ENCODE measurements at places on chromosomes 3 and 15.

- DNase-seq: no peak
These were observed 116.9 kb downstream of the DCLK3 start for GRCh38 chr3:36647423-36647853.

GRCh38 chr3:43907508-43907858 is 216.7 kb downstream of the ABHD5 start:
- DNase-seq: no peak

- no peak for DNase-seq
These were observed 28.8 kb upstream of the PROK2 start for GRCh38 chr3:71813704-71814103.

DNA sequence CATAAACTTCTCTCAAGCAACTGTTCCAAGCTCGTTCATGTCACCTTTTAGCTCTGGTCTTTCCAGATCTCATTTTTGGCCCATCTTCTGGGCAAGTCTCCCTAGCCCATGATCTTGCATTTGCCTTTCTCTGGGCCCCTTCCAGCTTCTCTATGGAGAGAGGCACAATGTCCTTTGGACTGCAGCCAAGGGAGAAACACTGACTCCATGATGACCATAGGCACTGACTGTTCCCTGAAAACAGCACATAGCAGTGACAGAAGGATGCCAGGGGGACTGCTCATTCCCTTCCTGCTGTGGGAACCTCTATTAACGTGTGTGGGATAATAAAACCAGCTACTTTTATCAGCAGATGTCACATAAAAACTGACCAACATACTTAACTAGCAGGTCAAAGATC is 60.3 kb downstream of the STRIT1 start:
- DNase-seq: no peak

GRCh38 chr15:80071652-80072051 is 12.2 kb downstream of the ZFAND6 start:
- no peak for DNase-seq

- DNase-seq: no peak
These were observed 37.1 kb downstream of the SLCO3A1 start for GRCh38 chr15:91890614-91891013.

DNA sequence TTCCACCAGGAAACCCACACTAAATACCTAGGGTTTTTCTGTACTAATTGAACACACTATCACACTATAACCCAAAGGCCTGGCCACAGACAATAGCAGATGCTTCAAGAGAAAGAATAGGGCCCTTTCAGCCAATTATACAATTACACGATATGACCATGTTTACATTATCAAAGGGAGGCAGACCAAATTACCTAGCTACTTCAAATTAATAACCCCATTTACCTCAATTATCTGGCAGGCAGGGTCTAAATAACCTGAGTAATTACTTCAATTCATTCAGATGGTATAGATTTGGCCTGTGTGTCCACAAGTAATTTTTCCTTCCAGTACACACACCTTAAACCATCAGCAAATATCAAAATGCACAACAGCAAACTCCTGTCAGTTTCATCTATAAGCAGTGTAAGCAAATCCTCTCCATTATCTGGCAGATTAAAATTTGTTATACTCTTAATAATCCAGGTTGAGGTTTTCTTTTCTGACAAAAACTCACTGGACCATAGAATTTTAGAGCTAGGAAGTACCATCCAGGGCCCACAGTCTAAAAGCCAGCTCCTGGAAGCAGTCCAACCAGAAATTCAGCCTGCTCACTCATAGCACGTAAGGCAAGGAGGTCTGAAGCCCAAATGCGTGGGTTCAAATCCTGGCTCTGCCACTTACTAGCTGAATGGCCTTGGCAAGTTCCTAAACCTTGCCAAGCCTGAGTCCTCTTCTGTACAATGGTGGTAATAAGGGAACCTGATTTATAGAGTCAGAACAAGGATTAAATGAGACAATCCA is 51.8 kb downstream of the RFTN1 start:
- no peak for DNase-seq

DNA sequence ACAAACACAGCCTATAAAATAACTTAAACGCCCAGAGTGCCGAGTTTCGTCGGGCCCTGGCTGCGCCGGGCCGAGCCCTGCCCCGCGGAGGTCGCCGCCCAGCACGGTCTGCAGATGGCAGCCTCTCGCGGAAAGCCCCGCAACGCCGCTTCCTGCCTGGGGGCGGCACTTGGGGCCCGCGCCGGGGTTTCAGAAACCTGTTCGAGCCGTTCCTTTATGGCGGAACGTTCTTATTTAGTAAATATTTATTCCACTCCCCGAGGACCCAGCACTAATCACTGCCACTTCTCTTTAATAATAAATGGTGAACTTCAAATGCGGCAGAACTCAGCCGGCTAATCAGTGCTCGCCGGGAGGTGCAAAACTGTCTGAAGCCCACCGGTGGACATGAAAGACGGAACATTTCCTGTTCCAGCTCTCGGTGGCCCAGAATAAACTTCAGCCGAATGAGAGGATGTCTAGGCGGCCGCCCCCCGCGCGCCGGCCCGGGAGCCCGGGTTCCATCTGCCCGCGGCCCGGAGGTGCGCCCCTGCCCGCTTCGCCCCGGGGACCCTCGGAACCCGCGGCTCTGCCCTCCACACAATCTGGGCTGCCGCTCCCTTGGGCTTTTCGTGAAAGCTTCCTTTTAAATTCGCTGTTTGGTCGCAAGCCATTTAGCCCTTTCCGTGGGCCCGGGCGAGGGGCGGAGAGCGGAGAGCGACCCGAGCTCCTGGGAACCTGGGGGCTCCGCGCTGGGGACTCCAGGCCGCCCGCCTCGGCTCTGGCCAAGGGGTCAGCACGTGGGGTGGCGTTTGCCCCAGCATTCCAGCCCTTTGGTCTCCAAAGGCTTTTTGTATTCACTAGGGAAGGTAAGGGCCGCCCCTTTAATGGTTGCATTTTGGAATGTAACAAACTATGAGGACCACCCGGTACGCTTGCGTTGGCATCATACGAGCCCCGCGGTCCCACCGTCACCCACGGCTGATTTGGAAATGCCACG is 110.8 kb upstream of the ATP11B start:
- peak; percentile 29 for DNase-seq

DNA sequence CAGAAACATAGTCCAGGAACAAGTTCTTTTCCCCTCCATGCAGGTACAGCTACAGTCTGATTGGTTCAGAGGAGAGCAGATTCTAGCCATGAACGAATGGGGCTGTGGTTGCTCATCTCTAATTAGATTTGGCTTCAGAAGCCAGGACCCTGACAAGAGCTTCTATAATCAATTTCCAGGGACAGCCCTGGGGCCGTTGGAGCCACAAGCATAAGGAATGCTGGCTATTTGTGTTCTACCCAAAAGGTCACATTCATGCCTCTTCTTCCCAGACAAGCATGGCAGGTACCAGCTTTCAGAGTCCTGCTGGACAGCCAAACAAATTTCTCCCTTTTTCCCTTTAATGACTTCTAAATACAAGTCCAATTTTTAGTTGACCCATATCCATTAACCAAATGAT is 215.5 kb upstream of the LRTM1 start:
- DNase-seq: no peak

GRCh38 chr3:148068466-148068865 is 629.2 kb upstream of the AGTR1 start:
- DNase-seq: no peak

DNA sequence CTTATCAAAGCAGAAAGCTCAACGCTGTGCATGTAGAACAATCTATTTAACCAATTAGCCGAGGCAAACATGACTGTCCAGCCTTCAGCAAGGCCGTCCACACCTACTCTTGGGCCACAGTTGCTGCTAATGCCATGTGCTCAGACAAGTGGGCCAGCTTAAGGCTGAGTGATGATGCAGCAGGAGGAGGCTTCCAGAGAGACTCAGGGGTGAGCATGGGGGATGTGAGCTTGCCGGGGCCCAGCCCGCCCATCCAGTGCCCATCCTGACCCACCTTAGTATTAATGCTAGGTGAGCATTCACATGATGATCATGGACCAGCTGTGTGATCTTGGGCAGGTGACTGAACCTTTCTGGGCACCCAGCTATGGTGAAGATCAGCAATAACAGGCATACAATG is 150.1 kb downstream of the TPRA1 start:
- DNase-seq: no peak

GRCh38 chr15:67521783-67522568 is 1.0 kb downstream of the C15orf61 start:
- no peak for DNase-seq

GRCh38 chr3:106945435-106945834 is 431.8 kb upstream of the CCDC54 start:
- no peak for DNase-seq

DNA sequence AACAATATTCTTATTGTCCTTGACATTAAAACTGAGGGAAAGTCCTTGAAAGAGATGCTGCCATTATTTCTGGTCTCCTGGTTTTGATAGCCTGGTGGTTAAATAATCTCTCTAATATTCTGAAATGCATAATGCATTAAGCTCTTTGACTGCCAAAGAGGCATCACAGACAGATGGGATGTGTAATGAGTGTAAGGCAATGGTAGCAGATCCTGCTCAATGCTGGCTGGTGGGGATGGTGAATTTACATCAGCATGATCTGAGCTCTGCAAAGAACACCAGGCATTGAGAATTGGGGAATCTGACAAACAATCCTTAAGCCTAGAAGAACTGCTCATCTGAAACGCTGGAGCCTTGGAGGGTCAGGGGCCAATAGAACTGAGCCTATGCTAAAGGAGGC is 528.6 kb upstream of the LMCD1 start:
- no peak for DNase-seq
